ENCODE measurements at places on chromosomes 7 and 10. TPM values are rescaled to one million over a fixed set of nuclear protein-coding genes. Genes with fewer than 3 reads are reported as not detected.

- no peak for DNase-seq
Measured at GRCh38 chr7:44267719-44268421, 57.5 kb downstream of the CAMK2B start.

GRCh38 chr10:124101351-124101750, 8.0 kb upstream of the CHST15 start:
- DNase-seq = no peak

The GOLGA7B gene
- 0.06 TPM for total RNA-seq

The TET1 gene
- total RNA-seq = 0.65 TPM

DNA sequence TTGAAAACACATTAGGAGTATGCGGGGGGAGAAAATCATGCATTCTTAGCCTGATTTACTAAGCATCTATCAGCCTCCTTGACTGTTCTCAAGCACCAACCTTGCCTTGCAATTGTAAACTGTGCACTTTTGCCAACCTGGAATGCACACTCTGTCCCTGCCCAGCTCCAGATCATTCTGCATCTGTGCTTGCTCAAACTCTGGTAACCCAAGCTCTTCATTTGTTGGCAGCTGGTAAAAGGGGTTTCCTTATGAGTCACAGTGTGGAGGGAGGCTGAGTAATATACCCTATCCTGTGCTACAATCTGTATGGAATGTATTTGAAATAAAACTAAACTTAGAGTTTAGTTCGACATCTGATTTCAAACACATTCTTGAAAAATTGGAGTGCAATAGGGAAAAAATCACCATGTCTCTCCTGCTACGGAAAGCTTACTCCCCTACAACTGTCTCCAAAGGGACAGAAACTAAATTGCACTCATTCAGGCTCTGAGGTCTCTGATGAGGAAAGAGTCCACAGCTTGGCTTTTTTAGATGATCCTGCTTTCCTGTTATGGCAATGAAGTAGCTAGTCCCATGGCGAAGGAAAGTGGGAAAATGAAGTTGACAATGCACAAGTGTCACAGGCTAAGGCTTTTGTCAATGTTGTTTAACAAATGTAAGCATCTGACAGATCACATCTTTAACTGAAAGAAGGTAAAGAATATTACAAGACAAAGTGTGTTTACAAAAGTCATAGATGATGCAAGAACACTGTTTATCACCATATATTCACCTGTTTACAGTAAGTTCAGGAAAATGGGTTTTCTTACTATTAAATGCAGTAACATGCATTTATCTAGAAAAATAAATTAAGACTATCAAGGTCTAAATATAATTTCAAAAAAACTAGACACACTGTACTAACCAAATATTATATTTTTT, 61.9 kb downstream of the TES start:
- no peak for DNase-seq

DNA sequence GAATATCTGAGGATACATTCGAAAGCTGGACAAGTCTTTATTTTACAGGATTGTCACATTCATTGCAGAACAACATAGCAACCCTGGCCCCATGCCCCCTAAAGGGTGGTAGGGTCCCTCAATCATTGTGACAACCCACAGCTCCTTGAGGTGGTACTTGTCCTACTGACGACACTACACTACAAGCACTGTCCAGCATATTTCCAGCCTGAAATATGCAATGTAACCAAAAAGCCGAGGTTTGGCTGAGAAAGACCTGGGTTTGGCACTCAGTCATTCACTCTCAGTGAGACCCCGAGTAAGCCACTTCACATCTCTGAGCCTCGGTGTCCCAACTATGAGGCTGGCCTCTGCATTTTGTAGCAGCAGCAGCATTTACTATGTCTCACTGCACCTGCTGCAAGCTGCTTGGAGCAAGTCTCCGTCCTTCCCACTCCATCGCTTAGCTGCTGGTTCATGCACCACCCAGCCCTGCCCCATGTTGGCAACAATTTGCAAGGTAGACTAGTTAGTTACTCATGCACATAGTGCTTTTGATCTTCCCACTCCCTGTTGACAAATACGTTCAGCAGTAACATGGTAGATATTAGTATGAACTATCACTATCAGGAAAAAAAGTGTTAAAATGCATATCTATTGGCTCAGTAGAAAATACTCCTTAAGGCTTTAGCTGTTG, 43.6 kb upstream of the TNPO3 start:
- no peak for DNase-seq

DNA sequence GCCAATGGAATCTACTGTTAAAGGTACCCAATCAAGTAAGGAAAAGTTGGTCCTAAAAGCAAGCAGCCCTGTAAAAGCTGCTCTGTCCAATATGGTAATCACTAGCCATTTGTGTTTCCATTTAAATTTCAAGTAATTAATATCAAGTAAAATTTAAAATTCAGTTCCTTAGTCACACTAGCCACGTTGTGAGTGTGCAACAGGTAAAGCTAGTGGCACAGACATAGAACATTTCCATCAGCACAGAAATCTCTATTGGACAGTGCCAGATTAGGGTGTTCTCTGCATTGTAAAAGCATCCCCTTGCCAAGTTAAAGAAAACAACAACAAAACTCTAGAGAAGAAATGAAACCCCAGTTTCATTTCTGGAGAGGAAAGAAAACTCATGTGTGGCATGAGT, 4.4 kb downstream of the CAV1 start:
- no peak for DNase-seq

All from right lobe of liver (tissue), 6 donors.